ENCODE measurements at places on chromosomes 3 and 15.

- no peak for DNase-seq
Observed at GRCh38 chr3:13879946-13880810, at the start of gene WNT7A. TSS of gene WNT7A (minus strand) at chr3:13880071. CDS start at chr3:13879816, 255 bp downstream.

- DNase-seq: no peak
Observed at GRCh38 chr15:57253082-57253481, 123.2 kb upstream of the CGNL1 start.

GRCh38 chr3:37626736-37627565 is 234.7 kb upstream of the CTDSPL start:
- DNase-seq: no peak

GRCh38 chr3:154421083-154421482 is 8.9 kb downstream of the GPR149 start:
- DNase-seq: no peak

- no peak for DNase-seq
Observed at GRCh38 chr15:61938249-61938648, 122.0 kb downstream of the VPS13C start.

- no peak for DNase-seq
Observed at GRCh38 chr15:70528816-70529215, 234.5 kb downstream of the UACA start.

DNA sequence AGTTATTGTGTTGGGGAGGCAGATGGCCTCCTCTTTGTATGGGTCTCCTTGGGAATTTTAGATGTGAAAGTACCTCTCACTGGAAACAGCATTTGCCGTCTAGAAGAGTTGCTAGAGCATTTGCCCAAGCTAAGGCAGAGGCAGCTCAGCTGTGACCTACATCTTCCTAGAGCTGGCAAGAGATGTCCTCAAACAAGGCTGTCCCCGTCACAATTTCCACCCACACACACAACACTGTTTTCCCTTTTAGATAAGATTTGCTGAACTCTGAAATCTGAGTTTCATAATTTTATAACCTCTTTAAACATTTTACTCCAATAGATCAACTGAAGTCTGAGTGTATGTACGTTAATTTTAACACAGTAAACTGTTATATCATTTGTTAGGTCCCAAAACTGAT is 352.6 kb downstream of the EPHB1 start:
- DNase-seq: no peak

GRCh38 chr3:87828046-87828445 is 230.8 kb downstream of the CGGBP1 start:
- DNase-seq: no peak

DNA sequence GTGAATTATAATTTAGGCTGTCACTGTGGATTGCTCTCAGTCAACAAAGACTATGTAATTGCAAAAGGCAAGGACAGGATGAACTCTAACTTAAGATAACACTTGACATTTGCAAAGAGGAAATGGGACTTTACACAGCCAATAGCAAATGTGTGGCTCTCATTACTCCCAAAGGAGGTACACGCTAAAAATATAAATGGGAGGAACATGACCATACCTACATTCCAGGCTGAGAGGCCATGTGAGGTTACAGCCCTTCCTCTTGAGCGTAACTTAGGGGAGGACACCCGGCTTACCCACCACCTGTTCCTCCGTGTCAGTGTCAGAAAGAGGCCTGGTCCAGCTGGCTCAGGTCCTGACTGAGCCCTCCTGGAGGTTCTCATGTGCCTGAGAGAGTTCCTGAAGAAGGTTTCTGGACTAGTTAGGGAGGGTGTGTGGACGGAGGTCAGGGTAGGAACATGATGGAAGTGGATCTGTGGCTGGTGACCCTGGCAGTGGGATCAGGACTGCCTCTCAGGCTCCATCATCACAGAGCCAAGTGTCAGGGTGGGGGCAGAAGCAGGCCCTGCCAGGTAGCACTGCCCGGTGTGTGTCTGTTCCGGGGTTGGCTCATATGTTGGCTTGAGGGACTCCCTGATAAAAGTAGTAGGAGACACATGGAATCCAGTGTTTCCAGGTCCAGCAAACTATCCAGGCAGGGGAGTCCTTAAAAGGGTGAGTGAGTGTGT is 7.9 kb downstream of the POPDC2 start:
- DNase-seq: no peak

- no peak for DNase-seq
Observed at GRCh38 chr3:149670742-149671492, 13.1 kb upstream of the WWTR1 start.

- DNase-seq: no peak
Observed at GRCh38 chr3:107208796-107209195, 168.4 kb upstream of the CCDC54 start.

DNA sequence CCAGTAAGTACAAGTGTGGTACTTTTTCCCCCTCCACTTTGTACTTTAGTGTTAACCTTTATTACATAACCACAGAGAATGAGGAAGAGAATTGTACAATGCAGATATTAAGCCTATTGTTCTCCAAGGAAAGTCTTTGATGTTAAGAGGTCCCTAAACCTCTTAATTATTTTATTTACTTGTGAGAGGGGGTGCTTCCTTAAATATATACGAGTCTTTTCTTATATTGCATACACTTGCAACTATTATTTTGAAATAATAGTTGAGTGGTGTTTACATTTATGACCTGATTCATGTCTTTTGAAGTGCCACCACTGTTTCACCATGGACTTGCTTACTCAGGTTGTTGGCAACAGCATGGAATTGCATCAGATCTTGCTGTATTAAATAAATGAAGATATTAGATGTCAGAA is 10.1 kb downstream of the USP3 start:
- no peak for DNase-seq

DNA sequence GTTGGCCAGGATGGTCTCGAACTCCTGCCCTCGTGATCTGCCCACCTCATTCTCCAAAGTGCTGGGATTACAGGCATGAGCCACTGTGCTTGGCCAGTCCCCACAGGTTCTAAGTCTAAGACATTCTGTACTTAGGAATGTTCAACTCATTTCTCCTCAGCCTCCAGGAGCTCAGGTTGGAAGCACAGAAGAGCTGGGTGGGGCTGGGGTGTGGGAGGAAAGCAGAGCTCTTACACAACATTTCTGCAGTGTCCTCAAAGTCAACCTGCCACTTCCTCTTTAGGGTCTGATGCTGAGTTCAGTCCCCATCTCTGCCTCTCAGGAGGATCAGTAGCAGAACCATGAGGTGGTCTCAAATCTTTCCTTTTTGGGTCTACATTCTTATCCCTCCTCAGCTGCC is 75.5 kb downstream of the MRPL46 start:
- no peak for DNase-seq

GRCh38 chr3:47884603-47885002 is 81.7 kb downstream of the DHX30 start:
- no peak for DNase-seq

- no peak for DNase-seq
Observed at GRCh38 chr3:149604125-149604875, 53.5 kb downstream of the WWTR1 start.

DNA sequence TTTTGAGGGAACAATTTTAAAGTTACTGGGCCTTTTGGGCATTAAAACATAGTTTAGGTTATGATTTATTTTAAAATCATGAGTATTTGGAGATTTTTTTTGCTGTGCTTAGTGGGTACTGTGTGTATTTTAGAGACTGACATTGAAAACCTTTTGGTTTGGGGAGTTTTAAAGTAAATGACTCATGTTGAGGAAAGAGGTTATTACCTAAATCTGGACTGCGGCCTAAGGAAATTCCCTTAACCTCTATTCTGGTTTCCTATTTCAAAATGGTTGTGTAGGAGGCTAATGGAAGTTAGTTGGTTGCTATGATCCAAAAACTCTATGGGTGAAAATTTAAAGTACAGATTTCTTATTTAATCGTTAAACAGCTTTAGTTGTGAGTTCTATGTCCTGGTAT is 57.3 kb upstream of the DPH6 start:
- DNase-seq: no peak

- DNase-seq: no peak
Observed at GRCh38 chr3:182959474-182960350, 20.6 kb downstream of the DCUN1D1 start.

GRCh38 chr15:44011238-44011854 is 183.7 kb downstream of the FRMD5 start:
- DNase-seq: no peak

DNA sequence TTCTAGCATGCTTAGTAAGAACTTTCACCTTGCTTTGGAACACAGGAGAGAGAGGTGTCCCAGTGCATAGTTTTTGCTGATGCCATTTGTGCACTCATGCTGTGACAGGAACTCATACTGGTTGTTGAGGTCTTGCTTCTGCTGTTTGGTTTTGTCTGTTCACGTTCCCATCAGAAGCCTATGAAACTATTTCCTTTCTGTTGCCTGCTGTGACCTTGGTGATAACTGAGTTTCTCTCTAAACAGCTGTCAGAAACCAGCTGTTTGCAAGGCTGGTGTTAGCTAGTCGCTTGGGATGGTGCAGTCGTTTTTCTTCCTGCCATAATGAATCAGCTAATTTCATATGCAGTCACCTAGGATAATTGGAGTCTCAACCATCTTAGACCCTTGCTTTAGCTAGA is 724.1 kb downstream of the GRM7 start:
- no peak for DNase-seq

DNA sequence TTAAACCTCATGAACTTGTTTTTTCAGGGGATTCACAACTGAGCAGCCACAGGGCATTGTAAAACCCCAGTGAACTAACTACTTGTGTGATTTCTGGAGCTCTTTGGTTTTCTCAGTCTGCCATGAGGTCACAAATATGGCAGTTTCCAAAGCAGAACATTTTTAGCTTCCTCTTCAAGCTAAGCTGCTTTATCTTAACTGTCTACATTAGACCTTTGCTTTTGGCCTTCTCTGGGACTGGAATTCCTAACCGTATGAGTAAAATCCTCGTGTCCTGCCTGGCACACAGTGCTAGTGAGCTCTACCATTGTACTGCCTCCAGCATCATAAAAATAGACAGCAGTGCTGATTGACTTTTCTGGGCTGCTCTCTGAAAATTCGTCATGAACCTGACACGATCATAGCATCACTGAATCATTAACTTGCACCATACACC is 22.1 kb downstream of the CDIN1 start:
- DNase-seq: no peak

All from omental fat pad (tissue), 4 donors.